Muscle of arm (tissue), 14 donors: ENCODE measurements at places on chromosomes 13 and 19.

DNA sequence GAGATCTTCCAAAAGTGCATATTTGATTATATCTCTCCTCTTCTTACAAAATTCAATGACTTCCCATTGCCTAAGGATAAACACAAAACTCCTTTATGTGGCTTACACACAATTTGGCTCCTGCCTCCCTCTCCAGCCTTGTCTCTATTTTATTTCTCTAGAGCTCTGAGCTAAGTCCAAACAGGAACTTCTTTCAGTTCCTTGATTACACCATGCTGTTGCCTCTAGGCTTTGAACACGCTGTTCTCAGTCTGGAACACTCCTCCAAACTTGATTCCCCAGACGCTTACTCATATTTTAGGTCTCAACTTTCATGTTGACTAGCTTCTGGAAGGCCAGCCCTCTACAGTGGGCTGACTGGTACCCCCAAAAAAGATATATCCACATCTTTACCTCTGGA lies 258.5 kb downstream of the COG6 start:
- DNase-seq: no peak

DNA sequence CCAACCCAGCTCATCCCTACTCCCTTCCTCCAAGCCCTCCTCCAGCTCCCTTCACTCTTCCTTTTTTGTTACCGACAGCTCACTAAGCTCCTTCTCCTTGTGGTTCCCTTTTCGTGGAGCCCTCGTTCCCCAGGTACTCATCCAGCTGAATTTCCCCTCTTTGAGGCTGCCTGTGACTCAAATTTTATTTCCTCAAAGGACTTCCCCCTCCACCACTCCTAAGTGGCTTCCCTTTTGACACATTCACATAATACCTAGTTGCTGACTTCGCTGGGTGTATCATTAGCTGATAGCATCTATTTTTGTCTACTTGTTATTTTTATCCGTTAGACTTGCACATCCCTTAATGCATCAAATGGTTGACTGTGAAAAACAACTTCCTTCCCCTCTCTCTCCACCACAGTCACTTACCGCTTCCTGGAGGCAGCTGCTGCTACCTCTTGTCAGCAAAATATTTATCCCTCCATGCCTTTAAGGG lies 14.5 kb downstream of the FFAR2 start:
- peak; percentile 19 for DNase-seq

DNA sequence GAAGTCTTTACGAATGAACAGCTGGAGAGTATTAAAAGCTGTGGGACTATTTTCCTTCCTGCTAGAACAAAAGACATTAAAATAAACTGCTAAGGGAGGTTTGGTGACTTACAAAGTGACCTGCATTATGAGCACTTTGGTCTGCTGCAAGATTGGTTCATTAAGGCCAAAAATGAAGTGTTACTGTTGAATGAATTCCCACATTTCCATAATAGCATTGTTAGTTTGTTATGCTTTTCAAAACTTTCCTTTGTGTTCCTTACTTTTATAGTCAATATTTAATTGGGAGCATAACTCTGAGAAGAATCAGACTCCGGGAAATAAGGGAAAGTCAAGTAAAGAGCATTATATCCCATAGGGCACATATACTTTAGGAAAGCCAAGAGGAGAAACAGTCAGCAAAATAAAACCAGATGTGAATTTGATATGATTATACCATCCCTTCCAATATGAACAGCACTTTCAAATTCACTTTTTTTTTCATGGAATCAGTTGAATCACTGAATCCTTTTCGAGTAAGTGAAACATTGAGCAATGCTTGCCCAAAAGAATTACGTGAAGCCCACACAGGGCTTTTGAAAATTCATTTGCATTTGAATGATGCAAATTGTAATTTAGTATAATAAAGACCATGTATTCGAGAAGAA lies 112.6 kb downstream of the KCTD12 start:
- DNase-seq: peak; percentile 84

GRCh38 chr13:110873639-110874507 lies 41.0 kb downstream of the ANKRD10 start:
- DNase-seq: no peak

GRCh38 chr13:113936166-113936965 lies 37.5 kb downstream of the C13orf46 start:
- no peak for DNase-seq

GRCh38 chr13:51518827-51519226 lies 65.4 kb upstream of the WDFY2 start:
- DNase-seq: no peak

DNA sequence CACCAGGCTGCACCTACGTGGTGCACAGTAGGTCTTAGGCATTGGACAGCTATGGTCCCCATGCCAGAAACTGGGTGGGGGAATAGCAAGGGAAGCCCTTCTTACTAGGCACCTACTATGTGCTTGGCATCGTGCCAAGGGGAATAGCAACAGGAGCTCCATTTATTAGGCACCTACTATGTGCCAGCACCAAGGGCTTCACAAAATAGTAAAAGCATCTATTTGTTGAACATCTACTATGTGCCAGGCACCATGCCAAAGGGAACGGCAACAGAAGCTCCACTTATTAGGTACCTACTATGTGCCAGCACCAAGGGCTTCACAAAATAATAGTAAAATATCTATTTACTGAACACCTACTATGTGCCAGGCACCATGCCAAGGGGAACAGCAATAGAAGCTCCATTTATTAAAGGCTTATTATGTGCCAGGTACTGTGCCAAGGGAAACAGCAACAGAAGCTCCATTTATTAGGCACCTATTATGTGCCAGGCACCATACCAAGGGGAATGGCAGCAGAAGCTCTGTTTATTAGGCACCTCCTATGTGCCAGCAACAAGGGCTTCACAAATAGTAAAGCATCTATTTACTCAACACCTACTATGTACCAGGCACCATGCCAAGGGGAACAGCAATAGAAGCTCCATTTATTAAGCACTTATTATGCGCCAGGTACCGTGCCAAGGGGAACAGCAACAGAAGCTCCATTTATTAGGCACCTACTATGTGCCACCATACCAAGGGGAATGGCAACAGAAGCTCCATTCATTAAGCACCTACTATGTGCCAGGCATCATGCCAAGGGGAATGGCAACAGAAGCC lies 108.5 kb downstream of the PTPRS start:
- DNase-seq: no peak

GRCh38 chr19:18450931-18451836 lies 13.3 kb upstream of the ISYNA1 start:
- peak; percentile 82 for DNase-seq
